Stimulated activated CD4-positive, alpha-beta T cell treated with anti-CD3 and anti-CD28 coated beads, TNF-alpha, amount 100 ng/mL, for 1 hour (primary cell): ENCODE measurements at places on chromosomes 4 and X.

DNA sequence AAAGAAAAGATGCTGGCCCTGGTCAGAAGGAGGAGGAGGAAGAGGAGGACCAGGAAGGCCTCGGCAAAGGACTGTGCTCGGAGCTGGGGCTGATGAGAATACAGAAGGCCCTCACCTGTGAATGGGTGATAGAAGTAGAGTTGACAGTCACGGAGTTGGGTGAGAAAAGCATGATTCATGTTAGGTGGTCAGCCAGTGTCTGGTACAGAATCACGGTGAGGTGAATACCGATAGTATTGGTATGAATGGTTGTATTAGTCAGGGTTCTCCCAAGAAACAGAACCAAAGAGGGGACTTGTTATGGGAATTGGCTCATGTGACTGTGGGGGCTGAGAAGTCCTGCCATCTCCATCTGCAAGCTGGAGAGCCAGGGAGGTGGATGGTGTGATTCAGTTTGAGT is 32.5 kb upstream of the FAM156A start:
- DNase-seq: no peak

- DNase-seq: no peak
Measured at GRCh38 chr4:113534711-113535110, 226.8 kb downstream of the CAMK2D start.

DNA sequence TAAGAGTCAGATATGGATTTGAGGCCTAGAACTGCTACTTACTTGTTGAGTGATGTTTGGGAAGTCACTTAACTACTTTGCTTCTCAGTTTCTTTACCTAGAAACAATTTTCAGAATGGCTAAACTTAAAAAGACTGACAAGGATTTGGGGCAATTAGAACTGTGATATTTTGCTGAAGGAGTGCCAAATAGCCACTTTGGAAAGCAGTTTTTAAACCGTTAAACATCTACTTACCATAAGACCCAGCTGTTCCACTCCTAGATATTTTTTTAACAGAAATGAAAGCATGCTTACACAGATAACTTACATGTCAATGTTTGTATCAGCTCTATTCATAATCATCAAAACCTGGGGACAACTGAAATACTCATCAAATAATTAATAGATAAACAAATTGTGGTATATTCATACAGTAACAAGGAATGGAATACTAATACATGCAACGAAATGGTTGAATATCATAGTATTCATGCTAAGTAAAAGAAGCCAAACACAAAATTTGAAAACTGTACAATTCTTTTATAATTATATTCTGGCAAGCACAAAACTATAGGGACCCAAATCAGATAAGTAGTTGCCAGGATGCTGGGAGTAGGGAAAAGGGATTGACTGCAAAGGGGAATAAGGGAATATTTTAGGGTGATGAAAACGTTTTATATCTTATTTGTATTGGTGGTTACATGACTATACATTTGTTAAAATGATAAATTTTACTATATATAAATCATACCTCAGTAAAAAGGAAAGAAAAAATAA is 24.0 kb downstream of the RPA4 start:
- no peak for DNase-seq

GRCh38 chr4:6493658-6494304 is 21.4 kb upstream of the PPP2R2C start:
- no peak for DNase-seq

DNA sequence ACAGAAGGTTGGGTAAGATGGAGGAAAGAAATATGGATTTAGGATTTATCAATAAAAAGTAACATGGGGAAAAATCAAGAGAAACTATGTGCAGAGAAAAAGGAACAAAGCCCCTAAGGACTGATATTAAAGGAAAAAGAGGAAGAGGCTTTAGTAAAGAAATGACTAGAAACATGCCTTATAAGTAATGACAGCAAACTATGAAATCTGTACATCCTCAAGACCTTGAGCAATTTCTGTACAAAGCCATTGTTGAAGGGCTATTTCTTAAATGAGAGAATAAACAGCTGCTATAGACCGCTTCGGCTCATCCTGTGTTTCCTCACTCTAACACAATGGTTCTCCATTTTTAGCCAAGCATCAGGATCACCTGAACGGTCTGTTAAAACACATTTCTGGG is 180.3 kb upstream of the ATOH1 start:
- no peak for DNase-seq

GRCh38 chr4:152843481-152844090 is 63.8 kb downstream of the ARFIP1 start:
- DNase-seq: no peak

DNA sequence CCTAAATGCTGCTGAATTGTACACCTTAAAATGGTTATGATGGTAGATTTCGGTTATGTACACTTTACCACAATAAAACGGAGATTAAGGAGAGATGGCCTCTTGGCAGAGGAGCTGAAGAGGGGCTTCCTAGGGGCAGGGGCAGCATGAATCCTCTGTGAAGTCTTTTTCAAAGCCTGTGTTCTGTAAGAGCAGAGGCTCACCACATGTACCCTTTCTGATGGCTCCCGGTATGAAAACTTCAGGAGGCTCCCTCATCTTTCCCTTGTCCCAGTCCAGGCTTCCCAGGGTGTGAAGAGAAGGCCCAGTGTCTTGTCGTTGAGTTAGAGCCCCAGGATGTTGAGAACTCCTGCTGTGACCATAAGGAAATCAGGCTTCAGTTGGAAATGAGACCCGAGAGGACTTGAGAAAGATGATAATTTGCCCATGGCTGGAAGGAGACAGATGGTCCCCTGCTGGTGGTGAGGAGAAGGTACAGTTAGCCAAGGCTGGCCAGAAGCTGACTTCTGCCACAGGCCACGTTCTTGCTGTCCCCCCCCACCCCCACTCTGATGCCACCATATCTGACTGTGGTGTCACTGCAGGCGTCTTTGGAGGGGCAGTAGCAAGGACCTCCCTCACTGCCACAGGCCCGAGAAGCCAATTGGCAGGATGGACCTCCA is 31.8 kb upstream of the MTM1 start:
- DNase-seq: no peak
